ENCODE measurements at places on chromosomes 5 and 9.

DNA sequence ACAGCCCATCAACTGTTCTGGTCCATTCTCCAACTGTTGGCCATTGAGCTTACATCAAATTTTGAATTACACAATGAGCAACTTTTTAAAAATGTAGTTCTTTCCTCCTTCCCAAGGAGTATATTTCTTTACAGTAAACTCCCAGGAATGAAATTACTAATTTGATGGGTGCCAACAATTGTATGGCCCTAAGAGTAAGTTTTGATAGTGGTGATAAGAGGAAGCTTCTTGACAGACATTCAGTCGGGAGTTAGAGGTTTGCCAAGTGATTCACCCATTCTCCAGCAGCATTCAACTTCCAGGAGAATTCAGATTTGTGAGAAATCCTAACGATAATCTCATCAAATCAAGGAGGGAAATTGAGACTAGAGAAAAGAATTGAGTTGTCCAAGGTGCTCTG lies 579.9 kb downstream of the ACTL7B start:
- no peak for DNase-seq

DNA sequence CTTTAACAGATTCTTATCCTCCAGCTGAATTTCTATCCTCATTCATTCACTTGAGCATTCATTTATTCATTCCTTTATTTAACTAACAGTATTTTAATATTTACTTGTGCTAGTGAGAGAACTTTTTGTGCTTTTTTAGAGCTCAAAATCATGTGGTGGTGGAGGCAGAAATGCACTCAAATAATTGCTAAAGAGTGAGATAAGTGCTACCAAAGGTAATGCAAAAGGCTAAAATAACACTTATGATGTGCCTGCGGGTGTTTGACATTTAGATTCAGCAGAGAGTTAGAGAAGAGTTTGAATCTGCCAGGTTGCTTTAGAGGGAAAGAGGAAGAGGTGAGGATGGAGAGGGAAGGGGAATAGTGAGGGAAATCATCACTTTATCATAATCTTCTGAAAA lies 431.5 kb upstream of the EDIL3 start:
- no peak for DNase-seq

GRCh38 chr5:100595812-100596173 lies 60.6 kb downstream of the FAM174A start:
- DNase-seq = no peak

- DNase-seq = no peak
These were observed 138.4 kb upstream of the ZNF618 start for GRCh38 chr9:113737517-113738271.

DNA sequence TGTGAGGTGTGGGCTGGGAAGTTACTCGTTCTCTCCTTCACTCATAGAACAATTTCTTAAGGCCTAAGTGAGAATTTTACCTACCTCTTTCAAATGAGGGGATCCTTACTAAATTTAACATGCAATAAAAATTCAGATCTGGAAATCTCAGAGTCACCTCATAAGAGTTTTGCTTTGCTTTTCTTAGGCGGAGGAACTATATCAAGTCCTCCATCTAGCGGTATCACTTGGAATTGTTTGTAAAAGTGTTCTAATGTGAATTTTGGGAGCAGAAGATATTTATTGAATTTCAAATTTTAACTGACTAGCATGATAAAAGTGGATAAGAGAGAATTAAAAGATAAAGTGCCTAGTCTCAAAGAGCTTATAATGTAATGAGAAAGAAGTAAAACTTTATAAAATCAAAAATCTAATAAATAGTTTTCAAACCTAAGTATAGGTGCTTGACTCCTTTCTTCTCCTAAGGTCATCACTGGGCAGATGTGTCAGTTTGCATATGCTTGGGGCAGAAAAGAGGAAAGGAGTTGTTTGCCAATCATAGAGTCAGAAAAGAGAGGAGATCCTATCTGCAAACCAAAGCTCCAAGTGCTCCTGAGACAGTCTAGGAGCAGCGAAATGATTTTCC lies 145.7 kb upstream of the DAB2 start:
- DNase-seq = no peak

DNA sequence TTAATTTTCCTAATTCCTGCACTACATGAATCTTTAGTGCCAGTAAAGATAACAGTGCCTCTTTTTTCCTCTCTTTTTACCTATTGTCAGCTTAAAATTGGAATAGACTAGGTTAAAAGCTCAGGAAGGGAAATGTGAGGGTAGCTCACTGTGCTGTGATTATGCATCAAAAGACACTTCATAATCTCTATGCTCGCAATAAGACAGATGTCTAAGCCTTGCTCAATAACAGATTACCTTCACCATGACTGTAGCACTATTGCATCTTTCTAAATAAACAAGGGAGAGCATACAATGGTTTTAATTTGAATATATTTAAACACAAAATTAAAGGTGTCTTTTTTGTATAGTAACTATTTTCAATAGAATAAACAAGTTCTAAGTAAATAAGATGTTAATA lies 130.1 kb downstream of the FBN2 start:
- no peak for DNase-seq

Data from activated T-helper 1 cell treated with anti-CD3 and anti-CD28 coated beads, Interleukin-2, amount 50 U/mL, for 16 hours (primary cell).